ENCODE measurements at places on chromosomes 16 and 17.
A peak's percentile ranks its signal among the peaks of the same experiment; 100 is the strongest.

DNA sequence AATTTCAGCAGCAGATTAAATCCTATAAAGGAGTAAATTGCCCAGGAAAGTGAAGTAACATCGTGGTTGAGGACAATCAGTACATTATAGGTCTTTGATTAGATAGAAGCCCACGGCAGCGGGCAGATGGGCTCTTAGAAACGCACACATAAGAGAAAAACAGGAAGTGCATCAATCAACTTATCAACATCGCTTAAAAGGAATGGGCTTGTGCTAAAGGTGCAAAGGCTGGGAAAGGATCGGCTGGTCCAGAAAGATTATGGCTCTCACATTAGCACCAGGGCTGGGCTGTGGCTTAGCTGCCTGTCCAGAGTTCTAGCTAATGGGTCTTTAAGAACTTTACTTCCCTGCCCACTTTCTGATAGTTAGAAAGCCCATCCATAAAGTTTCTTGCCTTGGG, 292.0 kb upstream of the TNRC6C start:
- no peak for DNase-seq

DNA sequence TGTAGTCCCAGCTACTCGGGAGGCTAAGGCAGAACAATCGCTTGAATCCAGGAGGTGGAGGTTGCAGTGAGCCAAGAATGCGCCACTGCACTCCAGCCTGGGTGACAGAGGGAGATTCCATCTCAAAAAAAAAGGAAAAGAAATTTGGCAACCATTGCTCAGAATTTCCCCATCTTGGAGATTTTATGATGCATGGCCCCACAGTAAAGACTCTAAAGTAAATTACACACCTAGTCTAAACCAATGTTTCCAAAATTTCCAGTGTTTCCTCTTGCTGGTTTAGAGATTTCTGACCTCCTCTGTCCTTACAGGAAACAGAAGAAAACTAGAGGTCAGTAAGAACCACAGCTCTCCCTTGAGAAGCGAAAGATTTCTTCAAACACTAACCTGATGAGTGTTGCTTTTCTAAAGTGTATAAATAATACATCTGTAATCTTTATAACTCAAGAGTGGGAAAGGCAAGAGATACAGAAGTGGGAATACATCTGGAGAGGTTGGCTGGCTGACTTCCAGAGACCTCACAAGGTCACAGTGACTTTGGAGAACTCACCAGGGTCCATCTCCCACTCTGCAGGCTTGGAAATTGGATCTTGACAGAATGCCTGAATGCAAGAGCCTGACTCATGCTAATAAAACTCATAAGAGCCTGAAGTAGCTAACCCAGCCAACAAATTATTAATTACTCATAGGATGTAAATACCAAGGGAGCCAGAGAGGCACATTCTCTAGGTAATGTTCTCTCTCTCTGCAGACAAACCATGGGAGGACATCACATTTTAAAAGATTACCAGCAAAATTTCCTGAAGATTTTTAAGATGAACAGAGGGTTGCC, 8.8 kb downstream of the ADAT1 start:
- DNase-seq: no peak

- no peak for DNase-seq
These were observed 2.4 kb downstream of the CRLF3 start for GRCh38 chr17:30821871-30822723.

- DNase-seq: no peak
These were observed 8.9 kb downstream of the MYO15B start for GRCh38 chr17:75596320-75597087.

GRCh38 chr17:75645501-75645888, 12.3 kb downstream of the SMIM5 start:
- DNase-seq: peak; percentile 32

DNA sequence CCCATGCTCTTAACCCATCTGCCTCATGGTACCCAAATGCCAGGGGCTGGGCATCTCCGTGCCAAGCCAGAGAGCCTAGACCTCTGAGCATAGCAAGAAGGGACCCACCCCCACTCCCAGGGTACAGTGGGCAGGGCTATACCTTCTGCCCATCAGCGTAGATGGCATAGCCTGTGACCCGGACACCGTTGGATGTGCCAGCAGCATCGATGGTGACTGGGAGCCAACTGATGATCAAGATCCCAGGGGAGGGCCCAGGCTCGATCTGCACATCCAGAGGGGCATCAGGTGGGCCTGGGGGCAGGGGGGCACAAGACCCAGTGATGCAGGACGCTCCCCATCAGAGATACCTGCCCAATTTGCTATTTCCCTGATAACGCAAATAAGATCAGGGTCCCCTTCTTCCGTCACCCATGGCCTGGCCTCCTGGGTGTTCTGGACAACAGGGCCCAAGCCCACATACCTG, 17.1 kb downstream of the TSPOAP1 start:
- DNase-seq: no peak

- no peak for DNase-seq
These were observed 8.8 kb upstream of the ITGB4 start for GRCh38 chr17:75712446-75712845.

DNA sequence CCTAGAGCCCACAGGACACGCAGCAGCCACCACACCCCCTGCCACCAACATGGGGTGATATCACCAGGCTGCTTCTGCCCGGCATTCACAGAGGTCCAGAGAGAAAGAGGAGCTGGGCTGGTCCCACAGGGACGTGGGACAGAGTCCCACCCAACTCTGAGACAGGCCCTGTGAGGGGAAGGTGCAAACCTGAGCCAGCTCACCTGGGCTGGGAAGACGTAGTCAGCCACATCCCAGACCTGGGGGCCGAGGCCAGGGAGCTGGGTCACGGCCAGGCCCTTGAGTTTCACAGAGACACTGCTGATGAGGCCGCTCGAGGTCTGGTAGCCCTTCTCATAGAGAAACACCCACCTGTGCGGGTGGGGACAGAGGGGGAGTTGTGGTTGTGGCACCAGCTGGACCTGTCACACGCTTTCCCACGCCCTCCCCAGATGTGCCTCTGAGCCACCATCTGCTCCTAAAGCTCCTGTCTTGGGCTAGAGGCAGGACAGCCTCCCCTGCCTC, 11.2 kb downstream of the P2RX1 start:
- no peak for DNase-seq

DNA sequence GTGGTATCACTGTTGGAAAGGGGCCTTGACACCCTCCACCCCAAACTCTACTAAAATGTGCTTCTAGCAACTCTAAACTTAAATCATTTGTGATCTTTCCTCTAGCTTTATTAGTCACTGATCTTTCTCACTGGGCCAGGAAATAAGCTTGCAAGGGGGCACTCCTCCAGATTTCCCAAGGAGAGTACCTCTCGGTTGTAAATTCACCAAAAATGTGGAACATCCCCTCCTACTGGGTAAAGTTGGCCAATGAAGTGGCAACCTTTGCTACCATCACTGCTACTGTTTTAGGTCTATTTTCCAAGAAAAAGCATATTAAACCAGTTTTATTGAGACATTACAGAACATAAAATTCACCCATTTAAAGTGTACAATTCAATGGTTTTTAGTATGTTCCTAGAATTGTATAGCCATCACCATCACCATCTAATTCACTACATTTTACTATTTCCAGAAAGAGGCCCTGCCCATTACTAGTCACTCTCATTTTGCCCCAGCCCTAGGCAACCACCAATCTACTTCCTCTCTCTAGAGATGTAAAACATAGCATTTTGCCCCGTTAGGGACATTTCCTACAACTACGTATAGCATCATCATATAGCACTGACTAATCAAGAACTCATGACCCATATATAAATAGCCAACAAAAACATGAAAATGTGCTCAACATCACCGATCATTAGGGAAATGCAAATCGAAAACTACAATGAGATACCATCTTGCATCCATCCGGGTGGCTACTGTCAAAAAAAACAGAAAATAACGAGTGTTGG, 44.6 kb upstream of the ADCY9 start:
- DNase-seq: no peak

GRCh38 chr17:65598746-65599145, 37.3 kb upstream of the AXIN2 start:
- no peak for DNase-seq

GRCh38 chr16:561957-562938, 2.1 kb downstream of the PRR35 start:
- no peak for DNase-seq

DNA sequence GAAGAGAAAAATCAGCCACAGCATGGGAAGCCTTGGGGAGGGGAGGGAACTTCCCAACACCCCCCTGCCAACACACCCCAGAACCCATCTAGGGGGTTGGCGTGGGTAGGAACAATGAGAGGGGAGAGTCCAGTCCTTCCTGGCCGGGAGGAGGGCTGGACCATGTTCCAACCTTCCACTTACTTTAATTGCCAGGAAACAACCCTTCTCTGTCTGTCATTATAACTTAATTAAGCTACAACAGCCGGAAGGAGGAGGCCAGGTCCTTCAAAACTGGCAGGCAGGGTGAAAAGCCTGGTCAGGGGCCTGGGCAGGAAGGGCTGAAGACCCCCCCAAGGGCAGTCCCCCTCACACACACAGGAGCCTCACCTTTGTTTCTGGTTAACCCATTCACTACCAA, 447.0 kb downstream of the SOX9 start:
- peak; percentile 31 for DNase-seq

- no peak for DNase-seq
These were observed 373.9 kb upstream of the CA10 start for GRCh38 chr17:52532373-52532772.

DNA sequence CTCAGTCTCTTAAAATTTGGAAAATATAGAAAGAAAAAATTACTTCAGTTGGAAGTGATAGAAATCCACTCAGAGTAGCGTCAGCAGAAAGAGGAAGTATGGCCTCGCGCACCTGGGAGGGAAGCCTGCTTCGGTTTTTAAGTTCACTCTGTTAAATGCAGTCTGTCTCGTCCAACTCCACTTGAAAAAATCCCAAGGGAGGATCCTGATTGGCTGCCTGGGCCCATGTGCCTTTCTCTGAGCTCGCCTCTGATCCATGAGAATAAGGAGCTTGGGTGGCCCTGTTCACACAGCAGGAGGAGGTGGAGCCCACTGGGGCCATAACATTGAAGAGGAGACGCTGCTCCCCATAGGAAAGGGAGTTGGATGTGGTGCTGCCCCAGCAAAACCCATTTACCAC, 40.7 kb downstream of the DNAJA2 start:
- no peak for DNase-seq

DNA sequence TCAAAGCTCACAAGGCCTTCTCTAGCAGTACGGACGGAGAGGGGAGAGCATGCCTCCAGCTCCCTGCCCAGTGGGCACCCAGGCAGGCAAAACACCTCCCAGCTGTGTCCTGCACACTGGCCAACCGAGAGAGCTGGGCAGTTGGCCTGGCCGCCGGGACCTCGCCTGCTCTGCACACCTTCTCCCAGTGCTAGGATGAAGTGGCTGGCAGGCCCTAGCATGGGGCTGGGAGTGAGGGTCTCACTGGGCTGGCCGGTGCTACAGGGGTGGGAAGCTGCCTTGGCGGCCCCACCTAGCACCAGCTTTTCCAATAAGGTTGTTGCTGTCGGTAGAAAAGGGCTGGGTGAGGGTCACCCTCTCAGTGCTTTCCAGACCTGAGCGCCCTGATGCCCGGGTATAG, 60.2 kb downstream of the SDK2 start:
- DNase-seq: no peak

DNA sequence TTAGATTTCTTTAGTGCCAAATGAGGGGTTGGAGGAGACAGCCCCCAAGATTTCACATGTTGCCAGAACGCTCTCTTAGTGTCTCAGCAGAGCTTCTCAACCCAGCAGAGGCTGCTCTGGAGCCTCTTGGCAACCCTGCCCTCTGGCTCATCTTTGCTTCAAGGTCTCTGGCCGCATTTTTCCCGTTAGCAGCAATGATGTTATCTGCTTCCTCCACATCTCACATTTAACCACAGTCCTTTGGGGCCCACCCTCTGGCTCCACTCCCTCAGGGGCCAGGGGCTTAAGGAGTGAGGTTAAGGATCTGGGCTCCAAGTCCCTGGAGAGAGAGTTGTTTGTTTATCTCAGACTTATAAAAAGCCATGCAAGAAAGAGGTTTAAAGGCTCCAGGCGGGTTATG, 3.3 kb upstream of the XYLT1 start:
- no peak for DNase-seq

GRCh38 chr17:51901242-51901641, 257.3 kb downstream of the CA10 start:
- no peak for DNase-seq

GRCh38 chr16:30069611-30070462, 4.3 kb downstream of the ALDOA start:
- DNase-seq: no peak

- DNase-seq: no peak
These were observed 150.3 kb downstream of the C16orf95 start for GRCh38 chr16:87166934-87167333.

GRCh38 chr17:4942760-4943508, 2.9 kb downstream of the RNF167 start:
- no peak for DNase-seq

DNA sequence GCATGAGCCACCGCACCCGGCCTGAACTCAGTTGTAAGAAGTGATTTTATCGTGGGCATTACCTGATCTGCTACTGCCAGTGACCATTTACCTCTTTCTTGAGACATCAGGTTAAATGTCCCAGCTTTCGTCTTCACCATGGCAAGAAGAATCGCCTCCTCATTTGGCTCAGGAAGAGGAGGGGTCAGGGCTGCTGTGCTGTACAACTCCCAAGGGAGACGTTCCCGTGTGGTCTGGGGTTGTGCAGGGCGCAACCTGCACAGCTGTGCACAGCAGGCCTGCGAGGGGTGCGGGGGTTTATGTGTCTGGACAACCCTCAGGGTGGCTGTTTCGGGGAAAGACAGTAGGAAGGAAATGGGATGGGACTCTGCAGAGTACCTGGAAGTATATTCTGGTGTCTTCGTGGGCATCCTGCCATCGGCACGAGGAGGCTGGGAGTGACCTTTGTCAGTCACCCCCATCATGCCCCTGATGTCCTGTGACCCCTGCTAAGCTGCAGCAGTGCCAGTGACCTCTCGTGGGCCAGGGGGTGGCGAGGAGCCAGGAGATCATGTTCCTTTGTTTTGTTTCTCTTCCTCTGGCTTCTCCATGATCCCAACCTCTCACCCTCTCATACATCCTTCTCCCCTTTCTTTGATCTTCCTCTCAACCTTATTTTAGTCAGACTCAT, 27.3 kb downstream of the CIBAR2 start:
- no peak for DNase-seq

- no peak for DNase-seq
These were observed 12.8 kb downstream of the SLC7A6OS start for GRCh38 chr16:68297908-68298307.

GRCh38 chr17:17183744-17184143, 22.4 kb downstream of the PLD6 start:
- no peak for DNase-seq

- no peak for DNase-seq
These were observed 15.8 kb upstream of the TENT4B start for GRCh38 chr16:50137268-50137667.

Data from NCI-H774 (cell line).